Activated CD4-positive, alpha-beta T cell treated with anti-CD3 and anti-CD28 coated beads for 24 hours (primary cell): ENCODE measurements at places on chromosomes 6 and 20.

DNA sequence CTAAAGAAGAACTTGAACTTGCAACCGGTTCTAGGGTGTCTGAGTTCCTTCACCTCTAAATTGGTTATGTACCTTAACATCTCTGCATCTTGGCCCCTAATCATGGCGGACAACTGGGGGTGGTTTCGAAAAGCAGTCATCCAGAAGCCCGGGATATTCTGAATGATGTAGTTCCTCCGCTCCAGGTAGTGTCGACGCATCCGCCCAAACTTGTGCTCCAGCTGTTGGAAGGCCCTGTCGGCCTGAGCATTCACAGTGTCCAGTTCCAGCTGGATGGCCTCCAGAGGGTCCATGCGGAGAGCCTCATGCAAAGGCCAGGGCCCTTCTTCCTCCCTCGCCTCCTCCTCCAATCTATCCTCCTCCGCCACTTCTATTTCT lies 887 bp downstream of the TSPYL1 start:
- DNase-seq: no peak

- no peak for DNase-seq
These were observed 77.3 kb downstream of the KIZ start for GRCh38 chr20:21203088-21203656.

GRCh38 chr6:90168693-90169131 lies 127.9 kb downstream of the BACH2 start:
- no peak for DNase-seq

- DNase-seq: no peak
These were observed 120.5 kb downstream of the MEI4 start for GRCh38 chr6:77773157-77773822.

DNA sequence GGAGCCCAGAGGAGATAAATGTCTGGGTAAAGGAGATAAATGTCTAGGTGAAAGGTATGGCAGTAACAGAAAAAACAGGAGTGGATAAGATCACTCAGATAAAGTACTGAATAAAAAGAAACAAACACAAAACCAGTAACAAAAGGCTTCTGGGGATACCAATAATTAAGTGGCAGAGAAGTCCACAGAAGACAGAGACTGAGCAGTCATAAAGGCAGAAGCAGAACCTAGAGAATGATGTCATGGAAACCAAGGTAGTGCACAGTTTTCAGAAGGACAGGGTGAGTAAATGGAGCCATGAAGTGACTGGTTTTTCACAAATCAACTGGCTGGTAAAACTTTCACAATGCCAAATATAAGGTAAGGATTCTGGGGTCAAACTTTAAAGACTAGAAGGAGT lies 80.9 kb upstream of the PLN start:
- DNase-seq: no peak

GRCh38 chr20:17843246-17844132 lies 125.1 kb downstream of the SNX5 start:
- DNase-seq: no peak

GRCh38 chr6:81049425-81050042 lies 702.9 kb downstream of the TENT5A start:
- DNase-seq: no peak

GRCh38 chr6:127538750-127539264 lies 19.7 kb upstream of the MTCL3 start:
- no peak for DNase-seq

- no peak for DNase-seq
These were observed 322.2 kb downstream of the ESR1 start for GRCh38 chr6:152129691-152130151.

GRCh38 chr6:135475292-135475886 lies 22.2 kb downstream of the AHI1 start:
- DNase-seq: no peak

DNA sequence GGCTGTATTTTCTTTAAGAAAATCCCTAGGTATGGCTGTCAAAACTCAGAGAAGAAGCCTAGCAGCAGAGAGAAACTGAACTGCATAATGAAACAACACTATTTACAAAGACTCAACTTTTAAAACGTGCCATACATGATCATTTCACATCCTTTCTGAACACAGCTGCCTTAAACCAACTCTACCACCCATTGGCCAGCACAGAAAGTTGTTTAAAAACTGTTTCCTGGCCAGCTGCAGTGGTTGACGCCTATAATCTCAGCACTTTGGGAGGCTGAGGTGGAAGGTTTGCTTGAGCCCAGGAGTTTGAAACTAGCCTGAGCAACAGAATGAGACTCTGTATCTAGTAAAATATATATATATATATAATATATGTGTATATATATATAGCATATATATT lies 336.4 kb upstream of the SOX4 start:
- DNase-seq: no peak

DNA sequence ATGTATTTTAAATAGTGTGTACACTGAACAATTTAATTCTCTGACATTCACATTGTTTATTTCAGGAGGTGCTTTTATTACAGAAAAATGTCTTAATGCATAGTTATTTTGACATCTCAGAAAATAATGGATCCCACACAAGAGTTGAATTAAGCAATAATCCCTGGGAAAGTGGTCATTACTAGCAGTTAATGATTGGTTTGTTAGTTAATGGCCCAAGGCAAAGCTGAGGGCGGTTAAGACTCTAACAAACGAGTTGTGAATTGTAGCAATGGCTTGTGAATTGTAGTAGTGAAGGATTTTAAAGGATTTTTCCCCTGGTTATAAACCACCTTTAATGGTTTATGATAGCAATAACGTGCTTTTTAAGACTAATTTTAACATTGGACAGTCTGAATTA lies 1316.0 kb upstream of the GJE1 start:
- DNase-seq: no peak

- no peak for DNase-seq
These were observed 234.1 kb downstream of the TMEM242 start for GRCh38 chr6:157089258-157089657.

DNA sequence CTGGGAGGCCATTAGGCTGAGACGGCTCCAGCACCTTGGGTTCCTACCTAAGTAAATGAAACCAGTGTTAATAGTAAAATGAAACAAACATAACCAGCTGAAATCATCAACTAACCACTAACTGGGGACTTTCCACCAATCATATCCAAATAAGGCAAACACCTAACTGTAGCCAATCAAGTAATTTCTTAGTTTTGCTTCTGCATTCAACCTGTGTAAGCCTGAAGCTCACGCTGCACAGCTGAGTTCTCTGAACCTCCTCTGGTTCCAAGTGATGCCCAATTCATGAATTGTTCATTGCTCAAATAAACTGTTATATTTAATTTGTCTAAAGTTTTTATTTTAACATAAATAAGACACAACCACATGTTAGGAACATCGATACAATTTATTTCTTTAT lies 22.5 kb downstream of the KLHL32 start:
- DNase-seq: no peak

DNA sequence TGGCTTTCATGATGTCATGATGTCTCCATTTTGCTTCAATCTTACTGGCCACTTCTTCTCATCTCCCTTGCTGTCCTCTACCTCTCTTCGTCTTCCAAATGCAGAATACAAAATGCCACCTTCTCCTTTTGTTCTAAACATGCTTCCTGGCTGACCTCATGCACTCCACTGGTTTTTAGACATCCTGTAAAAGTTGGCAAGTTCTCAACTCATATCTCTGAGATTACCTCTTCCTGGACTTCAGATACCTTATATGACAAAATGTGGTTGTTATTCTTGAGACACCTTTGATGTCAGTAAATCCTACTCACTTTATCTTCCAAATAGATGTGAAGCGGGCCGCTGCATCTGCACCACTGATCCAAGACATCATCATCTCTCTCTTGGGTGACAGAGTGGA lies 212.7 kb upstream of the FOXA2 start:
- DNase-seq: no peak

- DNase-seq: no peak
These were observed 77.7 kb upstream of the ZFP64 start for GRCh38 chr20:52269321-52269720.

DNA sequence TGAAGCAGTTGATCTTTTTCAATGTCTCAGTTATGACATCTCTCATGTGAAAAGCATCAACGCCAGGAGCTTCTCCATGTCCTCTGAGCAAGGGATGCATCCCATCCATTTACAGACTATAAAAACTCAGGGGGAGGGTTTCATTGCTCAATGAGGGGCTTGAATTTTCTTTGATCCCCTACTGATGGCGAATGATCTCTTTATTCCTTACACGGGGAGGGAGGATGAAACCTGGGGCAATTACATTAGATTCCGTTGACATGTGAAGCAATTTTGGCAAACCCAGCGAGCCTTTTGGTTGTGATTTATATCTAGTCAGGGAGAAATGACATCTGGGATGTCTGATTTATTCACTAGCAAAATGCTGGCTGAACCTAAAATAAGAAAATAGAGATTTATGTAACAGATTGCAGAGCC lies 268.9 kb downstream of the HIVEP2 start:
- no peak for DNase-seq

GRCh38 chr20:31595654-31596411 lies 9.3 kb upstream of the ID1 start:
- no peak for DNase-seq

DNA sequence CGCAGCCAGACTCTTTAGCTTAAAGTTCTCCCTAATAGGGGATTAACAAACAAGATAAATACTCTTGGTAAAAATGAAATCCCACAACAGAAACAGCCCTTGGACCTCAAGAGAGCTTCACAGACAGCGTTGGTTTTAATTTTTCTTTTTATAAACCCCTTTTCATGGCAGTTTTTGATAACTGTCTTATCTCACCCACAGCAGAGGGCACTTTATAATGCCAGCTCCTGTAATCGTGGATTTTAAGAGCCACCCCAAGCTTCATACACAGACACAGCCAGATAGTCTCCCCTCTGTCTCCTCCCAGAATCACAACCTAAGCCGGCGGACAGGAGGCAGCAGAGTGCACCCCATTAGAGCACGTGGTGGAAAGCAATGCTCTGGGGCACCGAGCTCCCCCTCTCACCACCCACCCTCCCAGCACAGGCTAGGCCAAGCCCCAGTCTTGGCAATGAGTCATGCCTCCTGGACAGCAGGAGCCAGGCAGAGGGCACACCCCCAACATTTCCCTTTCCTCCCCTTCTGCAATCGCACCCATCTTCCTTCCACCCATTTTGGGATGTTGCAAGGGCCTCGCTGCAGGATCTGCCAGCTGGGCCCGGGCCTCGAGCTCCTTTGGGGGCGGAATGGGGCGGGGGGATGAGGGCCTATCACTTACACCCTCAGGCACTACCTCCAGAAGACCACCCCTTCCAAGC lies 2.4 kb downstream of the JAG1 start:
- no peak for DNase-seq

DNA sequence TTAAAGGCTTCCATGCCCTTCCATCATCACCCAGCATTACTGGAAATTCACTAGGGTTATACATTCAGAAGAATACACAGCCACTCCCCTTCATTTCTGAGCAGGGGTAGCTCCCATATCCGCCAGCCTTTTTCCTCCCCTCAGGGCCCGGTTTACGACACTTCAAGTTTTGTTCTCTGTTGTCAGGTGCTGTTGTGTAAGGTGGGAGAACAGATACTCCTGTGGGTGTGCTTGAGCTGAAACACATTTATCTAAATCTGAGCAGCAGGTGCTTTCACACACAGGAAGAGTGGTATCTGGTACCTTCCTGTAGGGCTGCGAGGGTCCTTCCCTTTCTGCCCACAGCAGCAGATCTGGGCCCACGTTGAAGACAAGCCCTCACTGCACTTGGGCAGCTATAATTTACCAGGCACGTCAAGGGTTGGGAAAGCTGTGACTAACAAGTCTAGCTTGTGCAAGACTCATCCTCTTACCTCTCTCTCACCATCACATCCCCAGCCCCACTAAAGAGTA lies 215.8 kb upstream of the RREB1 start:
- DNase-seq: no peak

- no peak for DNase-seq
These were observed 305.8 kb upstream of the RSPO3 start for GRCh38 chr6:126812651-126813050.
